ENCODE measurements at places on chromosomes 4 and X.

DNA sequence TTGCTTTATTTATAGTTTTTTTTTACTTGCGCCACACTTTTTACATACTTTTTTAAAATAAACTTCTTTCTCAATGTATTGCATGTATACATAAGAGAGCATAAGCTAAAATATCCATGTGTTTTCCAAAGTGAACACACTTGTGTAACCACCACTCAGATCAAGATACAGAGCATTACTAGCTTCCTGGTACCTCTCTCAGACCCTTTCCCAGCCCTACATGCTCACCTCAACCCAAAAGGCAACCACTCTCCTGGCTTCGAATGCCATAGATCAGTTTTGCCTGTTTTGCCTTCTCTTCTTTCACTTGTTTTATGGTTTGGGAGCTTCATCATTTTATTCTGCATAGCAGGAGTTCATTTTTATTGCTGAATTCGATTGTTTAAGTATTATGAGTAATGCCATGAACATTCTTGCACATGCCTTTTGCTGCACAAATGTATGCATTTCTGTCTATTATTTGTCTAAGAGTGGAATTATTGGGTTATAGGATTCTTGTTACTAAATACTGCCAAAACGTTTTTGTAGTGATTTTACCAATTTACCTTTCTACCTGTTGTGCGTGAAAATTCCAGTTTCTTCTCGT, 45.9 kb upstream of the NUDT6 start:
- DNase-seq = no peak

- DNase-seq = no peak
These were observed 516 bp upstream of the COX18 start for GRCh38 chr4:73070074-73070390.

GRCh38 chr4:74619931-74620702, 174.2 kb downstream of the BTC start:
- no peak for DNase-seq

- no peak for DNase-seq
These were observed 51.3 kb downstream of the SOD3 start for GRCh38 chr4:24846716-24847115.

DNA sequence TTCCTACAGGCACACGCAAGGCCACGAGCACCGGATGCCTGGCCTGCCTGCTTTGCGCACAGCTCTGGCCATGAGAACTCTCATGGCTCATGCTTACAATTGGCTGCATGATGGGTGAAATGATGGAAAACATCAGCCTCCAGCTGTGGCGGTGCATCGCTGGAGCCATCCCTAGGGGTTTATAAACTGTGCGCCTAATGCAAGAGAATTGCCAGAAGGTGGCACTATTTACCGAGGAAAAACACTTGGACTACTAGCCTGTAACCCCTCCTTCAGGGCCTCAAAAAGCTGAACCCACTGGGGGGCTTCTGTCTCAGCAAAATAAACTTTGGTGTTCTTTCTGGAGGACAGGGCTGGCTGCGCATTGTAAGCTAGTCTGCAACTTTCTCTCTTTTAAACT, 51.9 kb downstream of the PHKA2 start:
- no peak for DNase-seq

DNA sequence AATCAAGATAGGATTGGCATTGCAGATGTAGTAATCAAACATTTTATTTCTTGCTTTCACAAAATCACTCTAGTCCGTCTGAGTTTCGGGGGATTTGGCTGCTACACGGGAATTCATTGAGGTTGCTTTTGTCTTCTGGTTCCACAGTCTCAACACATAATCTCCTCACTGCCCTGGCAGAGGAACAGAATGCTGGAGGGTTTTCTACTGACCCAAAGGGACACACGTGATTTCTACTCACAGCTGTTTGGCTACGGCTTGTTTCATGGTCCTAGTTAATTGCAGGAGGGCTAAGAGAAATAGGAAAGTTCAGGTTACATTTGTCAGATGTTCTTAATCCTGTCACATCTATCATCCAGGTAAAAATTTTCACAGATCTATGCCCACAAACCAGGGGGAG, 1811.6 kb downstream of the ARAP2 start:
- no peak for DNase-seq

- DNase-seq = no peak
These were observed 5.8 kb downstream of the TIFA start for GRCh38 chr4:112279882-112280315.

DNA sequence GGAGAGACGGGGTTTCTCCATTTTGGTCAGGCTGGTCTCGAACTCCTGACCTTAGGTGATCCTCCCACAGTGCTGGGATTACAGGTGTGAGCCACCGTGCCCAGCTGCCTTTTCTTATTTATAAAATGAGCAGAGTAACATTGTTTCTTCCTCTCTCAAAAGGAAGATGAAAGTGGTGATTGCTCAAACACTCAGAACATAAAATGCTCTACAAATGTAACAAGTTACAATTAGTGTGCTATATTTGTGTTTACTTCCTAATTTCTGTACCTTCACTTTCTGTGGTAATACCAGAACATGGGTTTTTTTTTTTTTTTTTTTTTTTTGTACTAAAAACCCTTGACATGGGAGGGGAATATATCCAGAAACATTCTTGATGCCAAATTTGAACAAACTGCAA, 197.9 kb downstream of the MGST2 start:
- DNase-seq = no peak

DNA sequence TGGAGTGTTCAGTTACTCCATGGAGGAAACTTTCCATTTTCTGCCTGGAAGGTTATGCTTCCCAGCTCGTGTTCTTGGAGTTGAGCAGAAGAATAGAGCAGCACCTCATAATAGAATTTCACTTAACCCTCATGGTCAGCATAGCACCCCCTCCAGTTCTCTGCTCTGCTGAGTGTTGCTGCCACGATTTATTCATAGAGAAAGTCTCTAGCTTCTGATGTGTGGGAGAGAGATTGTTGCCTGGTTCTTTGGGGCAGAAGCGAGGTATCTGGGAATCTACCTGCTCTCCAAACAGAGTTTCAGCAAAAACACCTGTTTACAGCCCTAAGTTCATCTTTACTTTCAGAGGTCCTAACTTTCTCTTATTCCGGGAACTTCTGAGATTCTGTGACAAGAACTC, 3.9 kb upstream of the DTHD1 start:
- DNase-seq = no peak

- DNase-seq = no peak
These were observed 51.6 kb upstream of the SETD7 start for GRCh38 chr4:139607502-139608060.

DNA sequence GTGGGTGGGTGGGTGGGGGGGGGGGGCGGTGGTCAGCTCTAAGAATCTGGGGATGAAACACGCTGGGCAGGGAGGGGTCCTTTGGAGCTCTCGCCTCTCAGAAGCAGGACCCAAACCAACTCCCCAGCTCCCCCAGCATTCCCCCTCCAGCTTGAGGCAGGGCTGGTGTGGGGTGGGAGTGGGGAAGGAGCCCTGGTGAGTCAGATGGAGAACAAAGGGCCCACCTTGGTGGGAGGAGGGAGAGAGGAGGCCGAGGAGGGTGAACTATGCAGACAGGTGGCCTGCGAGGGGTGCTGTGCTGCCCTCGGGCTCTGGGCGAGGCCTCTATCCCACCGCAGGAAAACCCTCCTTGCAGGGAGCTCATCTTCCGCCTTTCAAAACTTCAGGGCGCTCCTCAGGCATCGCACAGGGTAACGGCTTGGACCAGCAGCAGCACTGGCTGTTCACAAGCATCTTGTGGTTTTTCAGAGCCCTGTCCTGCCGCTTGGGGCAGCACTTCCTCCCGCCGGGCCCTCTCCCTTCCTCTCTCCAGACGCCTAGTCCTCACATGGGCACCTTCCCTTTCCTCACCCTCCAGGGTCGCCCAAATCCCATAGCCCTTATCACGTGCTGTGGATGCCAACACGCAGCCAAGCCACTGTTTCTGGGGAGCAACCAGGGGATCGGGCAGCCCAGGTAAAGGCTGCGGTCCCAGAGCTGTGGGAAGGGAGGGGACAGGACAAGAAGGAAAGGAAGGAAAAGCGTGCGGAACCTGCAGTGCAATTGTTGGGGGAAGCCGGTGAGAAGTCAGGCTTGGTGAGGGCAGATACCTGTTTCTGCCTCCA, 34.0 kb upstream of the GRPEL1 start:
- DNase-seq = no peak

- DNase-seq = no peak
These were observed 14.5 kb upstream of the DKK2 start for GRCh38 chr4:107050525-107051135.

DNA sequence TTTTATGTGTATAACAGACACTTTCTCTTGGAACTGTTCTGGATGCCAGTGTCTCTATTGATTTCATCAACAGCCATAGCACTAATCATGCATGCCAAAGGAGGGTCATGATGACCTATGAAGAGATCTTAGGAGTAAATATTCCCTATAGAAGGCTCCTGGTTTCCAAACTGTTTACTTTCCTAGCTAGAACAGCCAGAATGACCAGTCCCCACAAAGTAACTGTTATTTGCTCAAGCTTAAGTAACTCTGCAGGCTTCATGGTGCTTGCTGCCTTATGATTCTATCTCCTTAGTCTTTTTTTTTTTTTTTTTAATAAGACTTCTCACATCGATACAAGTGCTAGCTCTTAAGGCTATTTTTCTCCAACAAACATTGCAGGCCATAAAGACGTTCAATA, 12.4 kb downstream of the S100G start:
- no peak for DNase-seq

DNA sequence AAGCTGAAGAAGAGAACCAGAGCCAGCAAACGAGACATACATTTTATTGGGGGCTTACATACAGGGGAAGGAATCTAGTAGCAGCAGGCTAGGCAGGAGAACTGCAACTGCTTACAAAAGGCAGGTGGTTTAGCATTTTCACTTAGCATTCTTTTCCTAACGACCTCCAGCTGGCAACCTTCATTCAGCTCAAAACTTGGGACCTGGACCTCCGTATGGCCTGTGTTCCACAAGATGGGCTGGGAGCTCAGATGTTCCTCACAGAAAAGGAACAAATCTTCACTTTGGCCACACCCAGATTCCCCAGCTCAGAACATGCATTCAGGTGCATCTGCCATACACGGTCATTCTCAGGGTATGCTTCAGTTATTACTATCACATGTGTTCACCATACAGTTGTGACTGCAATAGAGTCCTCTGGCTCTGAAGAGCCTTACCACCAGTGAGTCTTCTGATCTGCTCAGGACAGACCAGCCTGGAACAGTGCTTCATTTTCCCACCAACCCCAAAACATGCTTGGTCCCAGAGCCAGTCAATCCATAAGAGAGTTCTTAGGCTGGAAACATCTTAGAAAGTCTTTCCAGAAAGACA, 29.6 kb upstream of the AP1AR start:
- DNase-seq = no peak

DNA sequence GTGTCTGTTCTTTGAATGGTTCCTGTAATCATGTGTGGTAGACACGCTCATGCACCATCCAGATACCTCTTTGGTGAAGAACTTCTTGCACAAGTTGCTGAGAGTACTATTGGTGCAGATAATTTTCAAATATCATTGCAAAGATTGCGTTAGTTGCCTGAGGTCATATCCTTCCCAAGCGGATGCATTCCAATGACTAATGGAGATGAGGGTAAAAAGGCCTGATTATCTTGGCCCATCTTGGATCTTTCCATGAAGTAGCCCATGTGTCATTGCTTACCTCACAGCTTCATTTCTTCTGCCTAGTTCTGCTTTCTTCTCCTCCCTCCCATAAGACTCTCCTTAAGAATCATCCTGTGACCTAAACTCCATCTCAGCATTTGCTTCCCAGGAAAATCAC, 384.9 kb upstream of the CNKSR2 start:
- DNase-seq = no peak

- DNase-seq = no peak
These were observed 16.7 kb downstream of the CASK start for GRCh38 chrX:41906515-41907187.

DNA sequence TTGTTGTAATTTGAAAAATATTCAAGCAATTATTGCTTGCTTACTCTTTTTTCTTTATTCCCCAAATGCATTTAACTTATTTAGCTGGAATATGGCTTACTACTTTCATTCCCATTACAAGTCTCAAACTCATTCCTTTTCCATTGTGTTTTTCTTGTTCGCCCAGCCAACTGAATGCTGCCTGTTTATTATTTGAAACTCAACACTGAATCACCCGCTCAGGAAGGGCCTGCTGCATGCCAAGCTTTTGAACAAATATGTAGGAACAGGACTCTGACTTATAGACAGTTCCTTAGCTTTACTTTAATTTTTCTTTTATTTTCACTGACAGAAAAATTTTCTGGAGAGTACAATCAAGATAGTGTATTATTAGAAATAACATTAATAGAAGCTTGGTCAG, 12.9 kb downstream of the PCDH18 start:
- no peak for DNase-seq

GRCh38 chr4:72451349-72451748, 117.7 kb downstream of the ADAMTS3 start:
- no peak for DNase-seq

DNA sequence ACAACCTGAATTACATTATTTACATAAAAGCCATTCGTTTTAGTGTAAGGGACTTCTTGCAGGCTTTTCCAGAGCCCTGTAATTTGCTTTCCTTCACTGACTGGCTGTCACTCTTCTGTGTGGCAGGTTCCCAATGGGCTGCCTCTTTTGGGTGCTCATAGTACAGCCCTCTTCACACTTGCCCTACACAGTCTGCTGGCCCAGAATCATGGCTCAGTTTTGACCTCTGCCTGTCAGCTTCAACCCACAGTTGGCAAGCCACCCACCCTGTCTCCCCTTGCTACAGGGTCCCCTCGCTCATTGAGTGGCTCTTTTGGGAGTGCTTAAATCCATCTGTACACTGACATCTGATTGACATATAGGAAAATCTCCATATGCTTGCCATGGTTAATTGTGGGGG, 97.9 kb downstream of the GBA3 start:
- DNase-seq = no peak

DNA sequence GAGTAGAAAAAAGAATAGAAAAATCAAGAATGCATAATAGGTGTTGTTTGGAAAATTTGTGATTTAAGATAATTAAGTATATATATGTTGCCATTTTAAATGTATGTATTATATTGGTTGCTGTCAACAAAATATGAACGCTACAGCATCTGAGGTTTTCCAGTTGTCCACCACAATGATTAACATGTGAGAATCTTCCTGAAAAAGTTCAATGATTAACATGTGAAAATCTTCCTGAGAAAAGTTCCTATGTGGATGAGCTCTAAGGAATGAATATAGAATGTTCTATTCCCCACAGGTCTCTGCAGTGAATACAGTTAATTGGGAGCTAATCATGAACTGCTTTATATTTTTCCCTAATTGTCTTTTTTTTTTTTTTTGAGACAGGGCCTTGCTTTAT, 214.7 kb downstream of the CBR4 start:
- DNase-seq = no peak

DNA sequence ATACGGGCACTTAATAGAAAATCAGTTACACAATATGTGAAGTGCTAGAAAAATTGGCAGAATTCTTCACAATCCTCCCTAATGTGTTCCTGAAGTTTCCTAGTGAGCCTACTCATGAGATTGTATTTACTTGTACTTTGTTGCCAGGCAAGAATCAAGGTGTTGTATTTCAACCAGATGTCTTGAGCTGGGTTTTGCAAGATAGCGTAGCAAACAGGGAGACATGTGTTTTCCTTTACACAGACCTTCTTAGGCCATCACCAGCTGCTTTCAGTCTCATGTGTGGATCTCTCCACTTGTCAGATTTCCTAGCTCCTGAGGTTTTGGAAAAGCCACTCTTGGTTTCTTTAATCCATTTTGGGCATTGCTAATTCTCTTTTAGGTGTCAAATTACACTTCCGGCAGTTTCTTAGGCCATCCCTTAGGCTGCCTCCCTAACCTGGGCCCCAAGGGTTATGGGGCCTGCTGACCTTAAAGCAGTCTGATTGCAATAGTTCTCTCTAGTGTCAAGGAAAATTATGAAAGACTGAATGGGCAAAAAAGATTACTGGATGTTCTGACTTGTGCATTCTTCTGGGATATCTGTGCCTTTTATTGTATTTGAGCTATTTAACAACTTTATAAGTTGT, 12.2 kb upstream of the EDA start:
- DNase-seq = no peak

- no peak for DNase-seq
These were observed 47.0 kb upstream of the SCOC start for GRCh38 chr4:140326395-140326993.
